ENCODE measurements at places on chromosomes 3 and 15.

DNA sequence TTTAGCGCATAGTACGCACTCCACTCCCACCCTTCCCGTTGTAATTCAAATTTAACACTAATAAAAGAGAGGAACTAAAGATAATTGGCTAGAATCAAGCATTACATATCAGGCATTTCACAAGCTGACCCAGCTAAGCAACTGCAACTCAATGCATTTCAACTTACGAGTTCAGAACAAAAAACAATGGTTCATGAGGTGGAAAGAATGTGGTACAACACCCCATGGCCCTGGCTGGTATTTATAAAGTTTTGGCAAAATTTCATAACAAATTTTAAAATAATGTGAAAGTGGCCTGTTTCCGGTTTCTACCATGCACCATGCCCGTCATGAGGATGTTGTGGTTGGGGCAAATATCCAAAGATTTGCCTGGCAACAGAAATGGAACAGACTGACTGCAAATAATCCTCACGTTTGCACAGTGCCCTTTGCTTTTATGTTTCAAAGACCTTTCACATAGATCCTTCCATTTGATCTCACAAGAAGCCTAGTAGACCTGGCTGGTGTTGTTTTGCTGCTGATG lies 455.3 kb upstream of the NR2F2 start:
- no peak for DNase-seq

GRCh38 chr3:94522488-94522887 lies 459.6 kb downstream of the NSUN3 start:
- no peak for DNase-seq

DNA sequence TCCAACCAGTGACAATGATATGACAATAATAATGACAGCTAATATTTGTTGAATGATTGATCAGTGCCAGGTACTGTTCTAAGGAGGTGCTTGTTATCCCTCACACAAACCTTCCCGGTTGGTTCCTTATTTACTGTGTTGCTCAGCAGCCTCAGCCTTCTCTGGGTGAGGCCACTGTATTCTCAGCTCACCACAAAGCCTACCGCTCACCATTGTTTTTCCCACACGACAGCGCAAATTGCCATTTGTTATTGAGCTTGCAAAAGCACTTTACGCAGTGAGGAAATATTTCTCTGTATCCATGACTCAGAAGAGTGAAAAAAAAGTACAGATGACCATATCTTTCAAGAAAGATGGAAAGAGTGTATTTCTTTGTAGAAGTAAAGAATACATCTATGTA lies 49.5 kb upstream of the PDZRN3 start:
- DNase-seq = no peak

DNA sequence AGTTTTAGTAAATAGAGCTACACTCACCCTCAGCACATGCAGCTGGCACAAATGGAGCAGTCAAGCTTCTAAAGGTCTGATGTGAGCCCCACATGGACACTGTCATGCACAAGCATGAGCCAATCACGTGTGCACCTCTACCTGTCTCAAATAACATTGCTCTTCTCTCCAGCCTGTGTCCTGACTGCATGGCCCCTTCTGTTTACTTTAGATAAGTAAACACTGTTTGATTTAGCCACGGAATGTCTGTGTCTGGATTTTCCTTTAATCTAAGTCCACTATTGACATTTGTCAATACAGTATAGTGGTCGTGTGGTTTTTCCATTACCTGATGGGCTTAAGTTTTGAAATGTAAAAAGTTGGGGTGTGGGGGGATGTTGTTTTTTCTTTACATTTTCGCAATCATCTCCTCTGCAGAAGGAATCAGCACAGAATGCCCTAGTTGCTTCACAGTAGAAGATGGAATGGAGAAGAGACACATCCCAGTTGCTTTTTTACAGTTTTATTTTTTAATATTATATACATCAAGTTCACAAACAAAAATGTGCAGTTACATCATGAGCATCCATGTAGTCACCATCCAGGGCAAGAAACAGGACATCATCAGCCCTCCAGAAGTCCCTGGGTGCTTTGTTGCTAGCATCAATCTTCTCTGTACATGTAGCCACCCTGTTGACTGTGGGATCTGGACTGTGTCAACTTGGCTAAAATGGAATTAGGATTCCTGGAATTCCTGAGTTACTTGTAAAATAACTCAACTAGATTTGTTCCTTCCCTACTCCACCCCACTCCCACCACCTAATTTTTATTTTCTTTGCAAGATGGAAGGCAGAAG lies 146.1 kb downstream of the UACA start:
- DNase-seq = no peak

All from DMS 273 treated with DMSO at 0.1 percent for 48 hours (cell line).